ENCODE measurements at places on chromosomes 13 and 19.

GRCh38 chr19:5943623-5944022 is 29.6 kb downstream of the CAPS start:
- no peak for DNase-seq

GRCh38 chr19:31328238-31328637 is 21.0 kb downstream of the TSHZ3 start:
- DNase-seq, result no peak

DNA sequence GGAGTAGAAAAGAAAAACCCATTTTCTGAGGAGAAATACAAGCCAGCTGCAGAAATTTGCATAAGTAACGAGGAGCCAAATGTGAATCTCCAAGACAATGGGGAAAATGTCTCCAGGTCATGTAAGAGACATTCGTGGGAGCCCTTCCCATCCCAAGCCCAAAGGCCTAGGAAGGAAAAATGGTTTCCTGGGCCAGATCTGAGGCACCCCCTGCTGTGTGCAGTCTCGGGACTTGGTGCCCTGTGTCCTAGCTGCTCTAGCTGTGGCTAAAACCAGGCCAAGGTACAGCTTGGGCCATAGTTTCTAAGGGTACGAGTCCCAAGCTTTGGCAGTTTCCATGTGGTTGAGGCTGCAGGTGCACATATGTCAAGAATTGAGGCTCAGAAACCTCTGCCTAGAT is 444.9 kb downstream of the PCDH20 start:
- no peak for DNase-seq

- DNase-seq, result no peak
These were observed 37.9 kb upstream of the ISYNA1 start for GRCh38 chr19:18475762-18476331.

GRCh38 chr19:3005345-3005744 is 23.7 kb downstream of the TLE2 start:
- no peak for DNase-seq

All from activated T-cell treated with anti-CD3 and anti-CD28 coated beads for 4 hours (primary cell).